ENCODE measurements at places on chromosomes 6 and 20.

DNA sequence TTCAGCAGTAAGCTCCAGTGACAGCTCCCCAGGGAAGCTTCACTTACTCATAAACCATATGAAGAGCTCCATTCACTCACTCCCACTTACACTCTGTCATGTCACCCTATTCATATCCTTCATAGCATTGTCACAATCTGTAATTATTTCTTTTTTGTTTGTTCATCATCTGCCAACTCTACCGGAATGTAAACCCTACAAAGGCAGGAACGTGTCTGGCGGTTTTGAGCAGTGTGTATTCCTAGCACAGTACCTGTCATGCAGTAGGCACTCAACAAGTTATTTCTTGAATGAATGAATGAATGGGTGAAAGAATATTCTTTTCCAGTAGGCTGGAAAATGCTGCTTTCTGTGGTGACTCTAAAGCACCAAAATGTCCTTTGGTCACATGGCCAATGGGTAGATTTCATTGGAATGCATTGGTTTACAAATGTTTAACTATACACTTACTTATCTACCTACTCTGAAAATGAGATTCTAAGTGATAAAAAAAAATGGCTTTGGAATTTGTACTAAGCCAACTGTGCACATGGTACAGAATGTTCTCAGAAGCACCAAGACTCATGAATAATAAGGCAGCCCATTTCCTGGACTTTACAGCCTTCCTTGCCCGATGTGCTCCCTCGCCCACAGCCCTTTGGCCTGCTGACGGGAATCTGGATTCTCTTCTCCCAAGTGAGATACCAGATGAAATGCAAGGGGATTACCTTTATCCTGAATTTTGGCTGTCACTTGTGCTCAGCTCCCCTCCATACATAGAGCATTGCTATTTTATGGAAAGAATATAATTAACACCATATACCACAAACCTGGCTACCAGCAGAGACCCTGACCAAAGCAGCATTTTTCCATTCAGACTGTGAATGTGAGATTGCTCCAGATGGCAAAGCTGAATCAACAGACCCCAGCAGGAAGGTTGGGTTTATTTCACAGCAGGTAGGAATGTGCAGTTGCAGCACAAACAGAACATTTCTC, 273.3 kb downstream of the ALDH8A1 start:
- DNase-seq, result no peak

DNA sequence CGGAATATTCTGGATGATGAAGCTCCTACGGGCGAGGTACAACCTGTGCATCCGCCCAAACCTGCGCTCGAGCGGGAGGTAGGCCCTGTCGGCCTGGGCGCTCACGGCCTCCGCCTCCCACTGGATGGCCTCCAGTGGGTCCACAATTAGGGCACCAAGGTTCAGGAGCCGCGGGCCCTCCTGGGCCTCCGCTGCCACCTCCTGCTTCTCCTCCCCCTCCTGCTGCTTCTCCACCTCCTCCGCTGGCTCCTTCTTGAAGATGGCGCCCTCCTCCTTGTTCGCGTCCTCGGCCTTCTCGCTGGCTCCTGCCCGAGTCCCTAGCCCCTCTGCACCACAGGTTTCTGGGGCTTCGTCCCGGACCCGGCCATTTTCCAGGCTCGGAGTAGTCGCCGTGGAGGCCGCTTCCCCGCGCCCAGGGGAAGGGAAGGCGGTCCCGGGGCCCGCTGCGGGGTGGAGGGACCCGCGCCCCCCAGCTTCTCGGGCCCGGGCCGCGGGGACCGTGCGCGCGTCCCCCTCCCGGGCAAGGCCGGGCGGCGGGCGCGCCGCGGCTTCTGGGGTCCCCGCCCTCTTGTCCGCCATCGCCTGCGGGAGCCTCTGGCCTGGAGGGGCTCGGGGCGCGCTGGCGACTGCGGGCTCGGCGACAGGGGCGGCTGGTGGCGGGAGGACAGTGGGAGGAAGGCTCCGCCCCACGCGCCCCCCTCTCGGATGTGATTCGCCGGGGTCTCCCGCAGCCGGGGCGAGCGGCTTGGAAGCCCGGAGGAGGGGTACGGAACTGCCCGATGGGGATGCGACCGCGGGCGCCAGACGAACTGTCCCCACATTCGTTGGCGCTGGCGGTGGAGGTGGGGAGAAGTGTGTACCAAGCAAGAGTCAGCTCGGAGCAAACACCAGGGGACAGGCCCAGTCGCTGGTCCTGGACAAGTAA, 17.6 kb downstream of the PLAGL2 start:
- DNase-seq, result peak; percentile 56

GRCh38 chr6:26420688-26421171, 18.7 kb downstream of the BTN3A1 start:
- no peak for DNase-seq

GRCh38 chr6:57267586-57268293, 45.6 kb upstream of the RAB23 start:
- DNase-seq, result peak; percentile 24

DNA sequence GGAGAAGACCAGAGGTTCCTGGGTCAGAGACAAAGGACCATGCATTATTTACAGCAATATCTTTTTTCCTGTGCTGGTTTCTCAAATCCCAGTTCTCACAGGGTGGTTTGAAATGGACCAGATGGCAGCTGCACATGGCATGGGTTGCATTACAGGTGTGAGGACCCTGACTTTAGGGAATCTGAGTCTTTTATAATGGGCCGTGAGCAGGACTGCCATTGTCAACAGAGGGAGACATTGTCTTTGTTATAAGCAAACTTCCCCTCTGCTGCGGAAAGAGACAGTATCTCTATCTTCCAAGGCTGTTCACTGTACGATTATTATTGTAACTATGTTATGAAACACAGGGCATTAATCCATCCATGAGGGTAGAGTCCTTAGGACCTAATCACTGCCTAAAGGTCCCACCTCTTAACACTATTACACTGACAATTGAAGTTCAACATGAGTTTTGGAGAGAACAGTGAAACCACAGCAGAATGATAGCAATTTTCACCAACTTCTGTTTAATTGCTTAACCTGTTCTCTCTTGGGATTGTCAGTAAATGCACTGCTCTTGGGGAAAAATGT, 156.1 kb upstream of the AGPAT4 start:
- no peak for DNase-seq

GRCh38 chr6:43890197-43891062, 120.4 kb downstream of the VEGFA start:
- DNase-seq, result no peak

DNA sequence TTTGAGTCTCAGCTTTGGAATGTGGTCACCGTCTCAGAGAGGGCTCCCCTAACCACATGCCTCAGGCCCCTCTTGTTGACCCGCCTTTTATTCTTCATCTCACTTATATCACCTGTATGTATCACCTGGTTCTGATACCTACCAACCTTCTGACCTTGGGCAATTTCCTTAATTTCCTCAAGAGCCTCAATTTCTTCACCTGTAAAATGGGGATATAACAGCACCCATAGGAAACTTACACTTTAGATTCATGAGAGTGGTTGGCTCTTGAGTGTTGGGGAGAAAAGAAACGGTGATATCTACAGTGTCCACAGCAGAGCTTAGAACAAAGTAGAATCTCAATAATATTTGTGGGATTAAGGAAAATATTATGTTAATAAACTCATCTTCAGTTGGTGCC, 4.0 kb upstream of the DDX27 start:
- DNase-seq, result no peak

- DNase-seq, result no peak
Measured at GRCh38 chr20:54189630-54190029, 15.8 kb upstream of the CYP24A1 start.
